ENCODE measurements at places on chromosomes 6 and 20.

- no peak for DNase-seq
Observed at GRCh38 chr6:46486181-46486580, 5.1 kb downstream of the RCAN2 start.

- no peak for DNase-seq
Observed at GRCh38 chr6:16494793-16495192, 256.4 kb downstream of the GMPR start.

DNA sequence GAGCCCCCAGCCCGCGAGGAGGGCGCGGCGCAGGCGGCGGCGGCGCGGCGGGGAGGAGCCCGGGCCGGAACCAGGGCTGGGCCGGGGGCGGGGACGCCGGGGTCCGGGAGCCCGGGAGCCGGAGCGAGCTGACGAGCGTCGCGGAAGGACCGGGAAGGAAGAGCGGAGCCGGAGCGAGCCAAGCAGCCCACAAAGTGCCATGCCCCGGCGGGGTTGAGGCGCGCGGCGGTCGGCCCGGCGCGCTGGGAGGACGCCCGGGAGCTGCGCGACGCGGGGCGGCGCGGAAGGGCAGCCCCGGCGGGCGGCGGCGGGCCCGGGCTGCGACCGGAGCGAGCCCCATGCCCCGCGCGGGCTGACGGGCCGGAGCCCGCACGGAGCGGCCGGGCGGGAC is 289 bp downstream of the FOXP4 start:
- DNase-seq = no peak

GRCh38 chr6:4466261-4466660 is 309.9 kb upstream of the CDYL start:
- no peak for DNase-seq

DNA sequence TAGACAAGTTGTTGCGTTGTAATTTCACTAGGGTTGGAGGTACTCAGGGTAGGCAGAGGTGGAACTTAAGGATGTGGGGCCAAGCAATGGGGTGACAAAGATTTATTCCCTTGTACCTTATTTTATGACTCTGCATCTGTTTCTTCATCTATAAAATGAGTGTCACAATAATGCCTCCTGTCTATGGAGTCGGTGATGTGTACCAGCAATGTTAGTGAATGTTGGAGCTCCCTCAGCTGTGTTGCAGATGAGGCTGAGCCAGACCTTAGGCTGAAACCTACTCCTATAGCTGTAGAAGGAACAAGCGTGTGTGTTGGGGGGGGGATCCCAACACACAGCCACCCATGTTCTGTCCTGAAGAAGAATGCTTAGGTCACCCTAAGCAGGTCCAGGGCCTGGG is 4.5 kb downstream of the UBE2C start:
- no peak for DNase-seq

GRCh38 chr20:1391640-1392442 is 1.0 kb downstream of the FKBP1A start:
- no peak for DNase-seq

DNA sequence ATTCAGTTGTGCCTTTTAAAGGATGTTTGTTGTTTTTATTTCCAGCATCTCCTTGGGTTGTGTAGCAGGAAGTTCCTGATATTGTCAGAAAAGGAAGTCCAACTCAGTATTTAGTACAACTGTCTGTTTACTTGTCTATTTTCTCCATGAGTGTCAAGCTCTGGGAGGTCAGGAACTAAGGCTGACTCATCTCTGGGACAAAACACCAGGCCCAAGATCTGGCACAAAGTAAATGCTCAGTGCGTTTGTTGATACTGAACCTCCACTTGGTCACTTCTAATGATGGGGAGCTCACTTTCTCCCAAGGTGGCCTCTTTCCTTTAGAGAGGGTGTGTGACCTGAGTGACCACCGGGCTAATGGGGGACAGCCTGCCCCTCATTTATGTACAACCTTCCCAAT is 12.6 kb upstream of the PIGU start:
- DNase-seq = no peak

GRCh38 chr6:40342723-40343122 is 244.4 kb downstream of the LRFN2 start:
- DNase-seq = no peak

GRCh38 chr6:85353012-85353411 is 96.9 kb upstream of the NT5E start:
- DNase-seq = no peak

DNA sequence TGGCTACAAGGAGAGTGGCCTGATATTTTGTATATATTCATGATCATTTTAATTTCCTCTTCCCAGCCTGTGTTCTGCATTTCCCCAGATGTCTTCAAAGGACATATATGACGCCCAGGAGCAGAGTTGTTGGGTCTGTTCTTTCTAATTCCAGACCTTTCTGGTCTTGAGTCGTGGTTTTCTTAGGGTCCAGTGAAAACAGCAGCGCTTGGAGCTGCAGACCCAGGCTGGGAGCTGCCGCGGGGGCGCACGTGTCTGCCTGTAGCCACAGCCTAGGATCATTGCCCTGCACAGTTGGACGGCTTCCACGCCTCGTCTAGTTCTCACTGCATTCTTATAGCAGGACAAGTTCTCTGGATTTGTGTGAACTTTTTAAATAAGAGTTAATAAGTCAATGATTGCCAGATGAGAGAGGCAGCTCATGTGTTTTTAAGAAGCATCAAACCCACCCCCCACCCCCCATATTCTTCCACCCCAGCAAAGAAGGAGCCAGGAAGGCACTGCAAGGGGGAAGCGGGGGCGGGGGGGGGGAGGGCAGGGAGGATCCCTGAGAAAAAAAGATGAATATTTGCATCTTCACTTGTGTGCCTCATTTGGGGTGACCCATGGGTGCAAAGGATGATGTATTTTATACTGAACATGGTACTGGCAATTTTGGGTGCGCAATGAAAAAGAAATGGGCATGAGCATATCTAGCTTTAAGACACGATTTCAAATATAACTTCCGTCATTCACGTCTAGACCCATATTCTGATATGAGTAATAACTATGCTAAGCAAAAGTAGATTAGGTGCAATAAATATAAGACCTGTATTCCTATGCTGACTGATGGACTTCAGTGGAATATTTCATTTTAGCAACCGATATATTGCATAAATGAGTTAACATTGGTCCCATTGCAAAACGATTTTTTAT is 160.0 kb downstream of the TBXT start:
- DNase-seq = no peak

DNA sequence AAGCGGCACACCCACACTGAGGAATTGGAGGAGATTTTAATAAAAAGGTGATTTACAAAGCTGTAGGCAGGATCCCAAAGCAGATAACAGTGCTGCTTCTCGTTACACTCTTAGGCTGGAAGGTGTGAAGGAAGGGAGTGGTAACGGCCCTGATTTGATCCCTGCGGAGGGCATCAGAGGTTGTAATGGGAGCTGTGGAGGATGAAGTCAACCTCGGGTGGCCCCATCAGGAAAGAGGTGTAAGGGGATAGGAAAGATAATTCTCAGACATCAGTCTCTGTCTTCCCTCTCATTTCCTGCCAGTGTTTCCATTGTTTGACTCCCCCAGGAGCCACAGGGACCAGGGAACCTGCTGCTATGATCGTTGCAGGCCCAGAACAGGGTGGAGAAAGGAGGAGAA is 245.7 kb upstream of the NOX3 start:
- no peak for DNase-seq

GRCh38 chr20:38166703-38167233 is 1.7 kb upstream of the TGM2 start:
- DNase-seq = no peak

GRCh38 chr6:32189069-32189741 is 797 bp downstream of the PBX2 start:
- no peak for DNase-seq

DNA sequence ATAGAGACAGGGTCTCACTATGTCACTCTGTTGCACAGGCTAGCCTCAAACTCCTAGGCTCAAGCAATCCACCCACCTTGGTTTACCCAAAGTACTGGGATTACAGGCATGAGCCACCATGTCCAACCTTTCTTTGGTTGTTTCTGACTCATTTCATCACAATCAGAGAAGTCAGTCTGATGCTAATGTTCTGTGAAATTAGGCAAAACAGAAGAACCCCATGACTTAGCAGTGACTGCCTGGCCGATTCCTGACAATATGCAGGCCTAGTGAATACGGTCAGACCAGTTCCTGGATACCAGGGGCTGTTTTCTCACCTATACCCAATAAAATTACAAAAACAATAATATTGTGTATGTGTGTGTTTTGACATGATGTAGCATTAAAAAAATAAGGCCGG is 58.8 kb upstream of the BTN3A2 start:
- no peak for DNase-seq

- DNase-seq = no peak
Observed at GRCh38 chr6:15462256-15462655, 200.6 kb downstream of the DTNBP1 start.

- DNase-seq = no peak
Observed at GRCh38 chr6:130913120-130913519, 85.9 kb downstream of the SMLR1 start.

DNA sequence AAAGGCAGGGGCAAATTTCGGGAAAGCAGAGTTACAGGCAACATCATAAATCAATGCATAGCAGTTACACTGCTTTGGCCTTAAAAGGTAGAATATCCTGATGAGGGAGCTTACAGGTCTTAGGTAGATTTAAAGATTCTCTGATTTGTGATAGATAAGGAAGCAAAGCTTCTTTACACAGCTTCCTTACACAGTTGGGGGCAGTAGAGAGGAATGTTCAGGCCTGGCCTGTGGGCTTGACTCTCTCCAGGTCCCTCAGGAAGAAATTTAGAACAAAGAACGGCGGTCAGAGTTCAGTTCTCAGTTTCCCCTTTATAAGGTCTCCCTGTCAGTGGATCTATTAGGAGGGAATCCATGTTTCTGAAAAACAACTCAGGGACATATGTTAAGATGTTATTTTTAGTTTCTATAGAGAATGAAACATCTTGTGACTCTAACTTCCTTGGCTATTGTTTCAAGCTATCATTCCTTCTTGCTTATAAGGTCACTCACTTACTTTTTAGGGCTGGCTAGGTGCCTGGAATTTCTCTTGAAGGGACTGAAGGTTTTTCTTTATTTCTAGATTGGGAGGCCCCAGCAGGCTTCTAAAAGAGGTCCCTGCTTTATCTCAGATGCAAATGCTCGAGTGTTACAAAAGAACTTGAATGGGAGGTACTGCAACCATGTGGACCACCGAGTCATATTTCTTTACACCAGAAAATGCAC is 11.8 kb downstream of the HLA-B start:
- no peak for DNase-seq

- no peak for DNase-seq
Observed at GRCh38 chr6:148890652-148891404, 144.0 kb downstream of the UST start.

GRCh38 chr6:11774426-11774825 is 4.2 kb downstream of the ADTRP start:
- no peak for DNase-seq

DNA sequence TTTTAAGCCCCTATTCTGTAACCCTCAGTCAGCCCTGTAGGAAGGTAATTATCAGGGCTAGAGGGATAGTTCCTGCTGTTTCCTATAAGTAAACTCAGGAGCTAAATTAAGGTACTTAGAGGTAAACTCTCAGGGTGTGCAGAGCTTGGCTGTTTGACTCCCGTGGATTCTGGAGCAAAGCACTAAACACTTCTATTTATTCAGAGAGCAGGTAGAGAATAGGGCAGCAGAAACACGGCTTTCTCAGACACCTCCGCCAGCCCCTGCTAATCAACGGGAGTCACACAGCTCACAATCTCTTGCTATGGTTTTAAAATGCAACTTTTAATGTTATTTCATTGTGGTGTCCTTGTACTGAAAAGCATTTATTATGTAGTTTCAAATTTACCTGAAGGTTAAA is 21.8 kb downstream of the PRKN start:
- no peak for DNase-seq

DNA sequence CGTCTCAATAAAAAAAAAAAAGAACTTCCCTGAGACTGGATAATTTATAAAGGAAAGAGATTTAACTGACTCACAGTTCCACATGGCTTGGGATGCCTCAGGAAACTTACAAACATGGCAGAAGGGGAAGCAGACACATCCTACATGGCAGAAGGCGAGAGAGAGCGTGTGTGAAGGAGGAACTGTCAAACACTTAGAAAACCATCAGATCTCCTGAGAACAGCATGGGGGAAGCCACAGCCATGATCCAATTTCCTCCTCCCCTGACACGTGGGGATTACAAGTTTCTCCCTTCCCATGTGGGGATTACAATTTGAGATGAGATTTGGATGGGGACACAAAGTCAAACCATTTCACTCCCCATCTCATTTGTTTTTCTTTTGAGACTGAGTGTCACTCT is 46.6 kb upstream of the TFAP2C start:
- DNase-seq = no peak

GRCh38 chr20:53805895-53806384 is 212.3 kb upstream of the ZNF217 start:
- DNase-seq = no peak

GRCh38 chr6:155779456-155779855 is 323.8 kb upstream of the NOX3 start:
- no peak for DNase-seq

- DNase-seq = no peak
Observed at GRCh38 chr6:12049165-12049564, 37.1 kb downstream of the HIVEP1 start.

GRCh38 chr6:43965628-43966373 is 161.5 kb downstream of the MRPL14 start:
- DNase-seq = no peak

GRCh38 chr6:114055349-114055748 is 84.4 kb upstream of the HDAC2 start:
- no peak for DNase-seq

- DNase-seq = peak; percentile 27
Observed at GRCh38 chr6:89375427-89376267, 23.1 kb upstream of the UBE2J1 start.

- DNase-seq = no peak
Observed at GRCh38 chr20:42100137-42100704, 482.0 kb upstream of the CHD6 start.

DNA sequence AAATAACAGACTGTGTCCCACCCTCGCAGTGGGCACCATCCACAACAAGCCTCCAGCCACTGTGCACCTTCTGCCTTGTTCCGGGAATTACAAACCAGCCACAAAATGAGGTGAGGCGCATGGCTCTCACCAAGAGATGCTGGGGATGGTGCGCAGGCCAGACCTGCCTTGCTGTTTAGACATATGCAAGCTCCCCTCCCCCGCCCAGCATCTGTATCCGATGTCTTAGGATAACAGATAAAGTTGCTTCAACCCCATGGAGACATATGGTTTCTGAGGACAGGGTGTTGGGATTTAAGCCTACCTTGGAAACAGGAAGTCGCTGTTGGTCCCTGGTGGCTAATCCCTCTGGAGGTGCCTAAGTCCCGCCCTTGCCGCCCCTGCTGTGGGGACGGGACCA is 50.4 kb upstream of the MPC1 start:
- no peak for DNase-seq

GRCh38 chr20:32993496-32994050 is 10.7 kb downstream of the SUN5 start:
- no peak for DNase-seq

- DNase-seq = no peak
Observed at GRCh38 chr6:38703949-38704590, 1.1 kb upstream of the GLO1 start.

GRCh38 chr6:132708771-132709170 is 5.1 kb downstream of the VNN1 start:
- DNase-seq = no peak

GRCh38 chr6:119482850-119483285 is 133.3 kb upstream of the MAN1A1 start:
- DNase-seq = no peak

- DNase-seq = no peak
Observed at GRCh38 chr6:168412456-168412855, 28.5 kb upstream of the SMOC2 start.

Data from activated T-helper 1 cell treated with anti-CD3 and anti-CD28 coated beads, Interleukin-2, amount 50 U/mL, for 16 hours (primary cell).